ENCODE measurements at places on chromosomes 13 and 19.

GRCh38 chr19:35845215-35846037 lies 6.9 kb downstream of the NPHS1 start:
- no peak for DNase-seq

GRCh38 chr13:102018716-102019115 lies 383.1 kb downstream of the FGF14 start:
- no peak for DNase-seq

DNA sequence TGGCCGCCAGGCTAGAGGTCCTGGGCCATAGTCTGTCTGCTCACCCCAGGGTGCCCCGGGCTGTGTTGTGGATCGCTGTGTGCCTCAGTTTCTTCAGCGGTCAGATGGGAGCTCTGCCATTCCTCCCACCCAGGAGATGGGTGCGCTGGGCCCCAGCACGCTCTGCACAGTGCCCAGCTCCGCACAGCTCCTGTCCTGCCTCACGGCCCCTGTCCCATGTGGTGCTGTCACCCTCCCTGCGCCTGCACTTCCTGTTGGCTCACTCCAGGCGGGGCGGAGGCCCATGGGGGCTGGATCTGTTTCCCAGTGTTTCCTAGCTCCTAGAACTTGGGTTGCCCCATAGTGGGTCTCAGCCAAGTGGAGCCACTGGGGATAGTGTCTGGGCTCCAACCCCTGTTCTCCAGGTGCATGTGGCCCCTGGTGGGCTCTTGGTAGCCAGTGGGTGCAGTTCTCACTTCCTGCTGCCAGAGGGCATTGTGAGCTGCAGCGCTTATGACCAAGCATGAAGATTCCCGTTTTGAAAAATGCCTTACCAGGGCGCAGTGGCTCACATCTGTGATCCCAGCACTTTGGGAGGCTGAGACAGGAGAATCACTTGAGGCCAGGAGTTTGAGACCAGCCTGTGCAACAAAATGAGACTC lies 69.8 kb downstream of the KDM4B start:
- DNase-seq = no peak

DNA sequence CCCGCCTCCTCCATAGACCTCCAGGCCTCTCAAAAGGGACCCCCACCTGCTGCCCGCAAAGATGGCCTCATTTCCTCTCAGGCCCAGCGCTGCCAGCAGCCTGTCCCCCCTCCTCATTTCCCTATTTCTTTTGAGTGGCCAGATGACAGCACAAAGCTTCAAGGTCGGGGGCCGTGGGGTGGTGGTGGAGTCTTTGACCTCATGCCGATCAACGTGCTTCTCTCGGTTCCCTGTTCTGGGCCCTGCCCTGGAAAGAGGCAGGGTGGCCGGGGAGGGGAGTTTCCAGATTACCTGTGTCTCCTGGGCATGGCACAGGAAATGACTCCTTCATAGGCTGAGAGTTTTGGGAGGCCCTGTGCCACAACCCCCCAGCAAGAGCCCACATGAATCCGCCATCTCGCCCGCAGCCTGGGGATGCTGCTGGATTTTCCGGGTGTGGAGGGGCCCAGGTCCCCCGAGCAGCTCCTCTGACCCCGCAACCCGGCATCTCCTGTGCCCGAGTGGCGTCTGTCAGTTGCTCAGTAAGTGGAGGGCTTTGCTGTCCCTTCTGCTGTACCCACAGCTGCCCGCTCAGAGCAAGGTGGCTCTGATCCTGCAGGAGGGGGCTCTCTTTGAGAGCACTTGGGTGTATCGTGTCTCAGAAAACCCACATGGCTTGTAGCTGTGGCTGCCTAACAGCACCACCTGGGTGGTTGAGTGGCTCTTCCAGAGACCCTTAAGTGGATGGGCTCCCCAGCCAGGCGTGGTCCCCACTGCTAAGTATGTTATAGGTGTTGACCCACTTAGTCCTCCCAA lies 139.4 kb downstream of the SIPA1L3 start:
- no peak for DNase-seq

DNA sequence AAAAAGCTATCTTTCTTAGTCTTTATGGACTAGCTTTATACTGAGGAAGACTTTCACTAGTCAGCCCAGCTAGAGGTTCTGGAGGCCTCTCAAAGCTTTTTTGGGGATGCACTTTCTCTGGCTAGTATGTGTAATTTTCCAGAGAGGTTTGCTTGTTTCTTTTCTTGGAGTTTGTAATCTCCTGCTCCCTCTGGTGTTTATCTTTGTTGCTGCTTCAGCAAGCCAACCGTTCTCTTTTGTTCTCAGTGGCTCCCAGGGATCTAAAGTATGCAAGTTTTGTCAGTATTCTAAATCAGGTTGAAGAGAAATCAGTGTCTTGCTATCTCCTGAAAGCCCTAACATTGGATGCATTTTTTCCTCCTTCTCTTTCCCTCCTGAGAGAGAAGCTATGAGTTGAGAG lies 121.1 kb upstream of the MYO16 start:
- no peak for DNase-seq

GRCh38 chr13:42991898-42992763 lies at the start of gene EPSTI1:
Gene EPSTI1 (minus strand): TSS chr13:42992241. CDS start chr13:42992165, 76 bp downstream.
- DNase-seq = no peak

DNA sequence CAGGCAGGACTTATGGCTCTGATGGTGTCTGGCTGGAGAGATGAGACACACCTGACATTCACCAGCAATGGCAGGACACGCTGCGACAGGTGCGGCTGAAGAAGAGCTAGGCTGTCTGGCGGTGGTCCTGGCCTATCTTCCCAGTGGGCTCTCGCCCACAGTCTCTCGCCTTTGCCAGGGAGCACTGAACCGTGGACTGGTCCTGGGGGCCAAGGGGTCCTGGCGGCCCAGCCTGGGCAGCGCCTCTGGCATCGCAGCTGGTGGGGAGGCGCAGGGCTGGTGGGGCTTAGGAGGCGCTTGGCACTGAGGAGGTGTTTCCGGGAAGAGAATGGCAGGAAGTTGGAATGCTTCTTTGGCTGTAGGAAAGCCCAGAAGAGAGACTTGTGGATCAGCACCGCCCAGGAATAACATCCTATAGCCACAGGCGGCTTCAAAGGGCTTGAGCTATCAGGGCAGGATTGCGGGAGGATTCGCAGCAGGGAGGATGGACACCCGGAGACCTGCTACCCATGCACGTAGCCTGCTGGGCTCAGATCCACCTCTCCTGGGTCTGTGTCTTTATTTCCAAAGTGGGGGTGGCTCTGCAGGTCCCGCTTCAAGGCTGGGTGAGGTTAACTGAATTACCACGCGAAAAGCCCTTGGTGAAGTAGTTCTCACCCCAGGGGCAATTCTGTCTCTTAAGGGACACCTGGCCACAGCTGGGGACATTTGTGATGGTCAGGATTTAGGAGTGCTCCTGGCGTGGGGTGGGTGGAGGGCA lies 14.6 kb downstream of the KDM4B start:
- no peak for DNase-seq

- no peak for DNase-seq
Observed at GRCh38 chr13:49840675-49841074, 48.2 kb upstream of the KPNA3 start.

DNA sequence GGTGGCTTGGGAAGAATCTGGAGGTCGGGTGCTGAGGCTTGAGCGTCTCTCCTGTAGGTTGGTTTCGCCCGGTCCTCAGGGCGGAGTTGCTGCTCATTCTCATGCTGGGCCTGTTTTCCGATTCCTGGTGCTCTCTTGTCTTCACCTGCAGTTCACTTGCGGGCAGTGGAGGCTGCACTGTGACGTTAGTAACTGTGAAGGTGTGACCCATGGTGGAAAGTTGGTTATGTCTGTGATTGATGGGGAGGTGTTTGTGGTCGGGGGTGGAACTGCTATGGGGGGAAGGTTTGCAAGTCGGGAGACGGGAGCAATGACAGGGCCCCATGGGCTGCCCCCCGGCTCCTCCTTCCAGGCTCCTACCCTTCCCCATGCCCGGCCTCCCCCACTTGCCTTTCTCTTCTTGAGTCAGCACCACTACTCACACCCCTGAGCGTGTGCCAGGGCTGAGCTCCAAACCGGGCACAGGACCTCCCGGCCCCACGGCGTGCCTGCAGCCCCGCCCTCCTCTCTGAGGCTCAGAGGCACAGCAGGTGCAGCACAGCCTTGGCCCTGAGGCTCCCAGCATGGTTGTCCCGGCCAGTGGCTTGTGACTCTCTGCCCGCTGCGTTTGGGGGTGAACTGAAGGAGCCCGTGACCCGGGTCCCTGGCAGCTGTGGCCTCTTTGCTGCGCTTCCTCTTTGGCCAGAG lies 79.1 kb downstream of the ATP11A start:
- DNase-seq = no peak

DNA sequence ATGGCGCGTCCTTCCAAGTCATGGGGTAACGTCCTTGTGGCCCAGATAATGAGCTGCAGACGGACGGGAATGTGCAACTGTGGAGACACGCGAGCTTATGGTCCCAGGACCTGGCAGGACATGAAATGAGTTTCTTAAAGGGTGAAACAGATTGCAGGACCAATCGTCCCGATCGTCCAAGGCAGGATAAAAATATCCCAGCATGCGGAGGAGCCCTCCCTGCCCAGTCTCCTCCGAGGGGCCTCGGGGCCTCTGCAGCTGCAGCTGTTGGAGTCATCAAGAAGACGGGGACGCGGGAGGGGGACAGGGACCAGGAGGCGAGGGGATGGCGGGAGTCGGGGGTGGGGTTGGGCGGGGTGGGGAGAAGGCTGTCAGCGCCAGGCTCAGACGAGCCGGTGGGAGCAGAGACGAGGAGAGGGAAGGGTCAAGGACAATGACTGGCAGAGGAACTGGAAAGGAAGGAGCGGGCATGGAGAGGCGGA lies 14.4 kb upstream of the GARIN5A start:
- DNase-seq = no peak

- DNase-seq = no peak
Observed at GRCh38 chr13:24892829-24893228, 128.9 kb downstream of the RNF17 start.

DNA sequence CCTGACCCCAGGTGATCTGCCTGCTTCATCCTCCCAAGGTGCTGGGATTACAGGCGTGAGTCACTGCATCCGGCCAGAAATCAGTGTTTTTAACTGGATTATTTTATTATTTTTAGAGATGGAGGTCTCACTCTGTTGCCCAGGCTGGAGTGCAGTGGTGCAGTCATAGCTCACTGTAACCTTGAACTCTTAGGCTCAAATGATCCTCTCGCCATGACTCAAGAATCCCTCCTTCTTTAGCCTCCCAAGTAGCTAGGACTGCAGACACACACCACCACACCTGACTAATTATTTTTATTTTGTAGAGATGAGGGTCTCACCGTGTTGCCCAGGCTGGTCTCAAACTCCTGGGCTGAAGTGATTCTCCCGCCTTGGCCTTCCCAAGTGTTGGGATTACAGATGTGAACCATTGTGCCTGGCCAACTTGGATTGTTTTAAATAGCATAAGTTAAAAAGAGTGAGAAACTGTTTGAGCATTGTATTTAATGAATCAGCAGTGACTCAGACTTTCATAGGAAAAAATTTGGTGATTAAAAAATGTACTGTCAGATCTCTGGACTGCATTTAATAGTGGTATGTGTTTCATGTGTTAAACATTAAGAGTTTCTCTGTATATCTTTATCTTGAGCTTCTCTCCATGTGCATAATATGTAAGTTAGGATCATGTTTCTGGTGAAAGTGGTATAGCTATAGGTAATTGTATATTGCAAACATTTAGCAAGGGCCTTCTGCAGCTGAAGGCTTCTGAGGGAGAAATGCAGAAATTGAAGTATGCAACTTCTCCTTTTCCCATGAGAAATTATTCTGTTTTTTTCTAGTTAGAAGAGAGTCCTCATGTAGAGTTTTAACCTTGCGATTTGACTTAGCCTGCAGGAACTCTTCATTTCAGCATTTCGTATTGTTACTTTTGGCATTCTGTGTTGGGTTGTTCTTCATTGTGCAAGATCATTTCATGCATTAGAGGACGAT lies 121.2 kb downstream of the PCCA start:
- DNase-seq = no peak

GRCh38 chr19:12596927-12597548 lies 13.6 kb downstream of the ZNF490 start:
- DNase-seq = no peak

GRCh38 chr19:46279177-46279576 lies 17.7 kb upstream of the HIF3A start:
- DNase-seq = no peak

- no peak for DNase-seq
Observed at GRCh38 chr19:49337267-49338022, 2.2 kb downstream of the CD37 start.

GRCh38 chr13:64928696-64929499 lies 2301.2 kb downstream of the PCDH9 start:
- no peak for DNase-seq

- DNase-seq = no peak
Observed at GRCh38 chr19:16001481-16002312, 52.9 kb downstream of the OR10H4 start.

GRCh38 chr19:18073197-18073596 lies 13.5 kb downstream of the IL12RB1 start:
- DNase-seq = no peak

DNA sequence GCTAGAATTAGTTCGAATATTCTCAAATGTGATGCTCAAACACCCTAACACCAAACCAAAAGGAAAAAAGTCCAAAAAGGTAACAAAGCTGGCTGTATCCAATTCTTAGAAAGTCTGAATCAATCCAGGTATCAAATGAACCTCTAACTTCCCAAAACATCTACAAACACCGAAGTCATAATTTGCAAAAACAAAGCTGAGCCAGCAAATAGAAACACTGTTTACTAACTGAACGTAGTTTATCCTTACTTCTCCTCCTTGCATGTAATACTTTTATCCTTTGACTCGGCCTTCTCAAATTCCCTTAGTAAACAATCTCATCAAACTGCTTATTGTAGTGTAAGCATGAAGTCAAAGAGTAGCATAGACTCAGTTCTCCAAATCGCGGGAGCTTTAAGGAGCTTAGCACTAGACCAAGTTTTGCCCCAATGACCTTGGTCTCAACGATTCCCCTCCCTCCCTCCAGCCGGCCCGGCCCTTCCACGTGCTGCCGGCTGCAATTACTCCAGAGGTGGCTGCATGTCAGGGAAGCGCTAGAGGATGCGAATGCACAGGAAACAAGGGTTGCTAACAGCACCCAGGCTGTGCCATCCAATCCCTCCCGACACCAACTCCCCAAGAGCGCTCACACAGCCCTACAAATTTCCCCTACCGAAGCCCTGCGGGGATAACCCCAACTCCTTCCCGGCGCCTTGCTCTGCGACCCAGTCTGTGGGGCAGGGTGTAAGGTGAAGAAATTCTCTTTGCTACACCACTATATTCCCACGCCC lies 693 bp downstream of the XPO4 start:
- no peak for DNase-seq

DNA sequence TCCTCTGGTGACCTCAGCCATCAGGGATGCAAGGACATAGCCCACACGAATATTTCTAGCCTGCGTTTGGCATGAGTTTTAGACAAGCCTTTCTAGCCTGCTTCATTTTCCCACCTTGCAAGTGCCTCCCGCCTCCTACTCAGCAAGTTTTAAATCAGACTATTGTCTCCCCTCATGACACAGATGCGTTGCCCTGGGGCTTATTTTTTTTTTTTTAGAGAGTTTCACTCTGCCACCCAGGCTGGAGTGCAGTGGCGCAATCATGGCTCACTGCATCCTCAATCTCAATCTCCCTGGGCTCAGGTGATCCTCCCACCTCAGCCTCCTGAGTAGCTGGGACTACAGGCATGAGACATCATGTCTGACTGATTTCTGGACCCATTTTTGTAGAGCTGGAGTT lies 14.6 kb downstream of the GJB2 start:
- DNase-seq = no peak

- no peak for DNase-seq
Observed at GRCh38 chr19:35290381-35291127, 1.4 kb upstream of the MAG start.
